ENCODE measurements at places on chromosomes 4 and X.
A peak's percentile ranks its signal among the peaks of the same experiment; 100 is the strongest.

DNA sequence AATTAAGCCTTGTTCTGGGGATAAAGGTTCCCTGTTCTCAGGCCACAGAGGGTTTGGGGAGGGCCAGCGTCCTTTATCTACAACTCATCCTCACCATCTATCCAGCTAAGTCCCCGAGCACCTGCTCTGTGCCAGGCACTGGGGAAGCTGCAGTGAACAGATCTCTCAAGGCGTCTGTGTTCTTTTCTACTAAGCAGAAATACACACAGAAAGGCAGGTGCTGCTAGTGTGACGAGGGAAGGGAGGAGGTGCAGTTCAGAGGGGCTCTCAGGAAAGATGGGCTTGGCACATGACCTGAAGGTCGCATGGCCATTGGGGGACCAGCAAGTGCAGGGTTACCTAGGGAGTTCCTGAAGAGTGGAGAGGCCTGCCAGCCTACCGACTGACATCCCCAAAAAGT is 352.2 kb downstream of the NR3C2 start:
- no peak for DNase-seq

- no peak for DNase-seq
Measured at GRCh38 chrX:8403988-8404387, 60.6 kb upstream of the VCX3B start.

DNA sequence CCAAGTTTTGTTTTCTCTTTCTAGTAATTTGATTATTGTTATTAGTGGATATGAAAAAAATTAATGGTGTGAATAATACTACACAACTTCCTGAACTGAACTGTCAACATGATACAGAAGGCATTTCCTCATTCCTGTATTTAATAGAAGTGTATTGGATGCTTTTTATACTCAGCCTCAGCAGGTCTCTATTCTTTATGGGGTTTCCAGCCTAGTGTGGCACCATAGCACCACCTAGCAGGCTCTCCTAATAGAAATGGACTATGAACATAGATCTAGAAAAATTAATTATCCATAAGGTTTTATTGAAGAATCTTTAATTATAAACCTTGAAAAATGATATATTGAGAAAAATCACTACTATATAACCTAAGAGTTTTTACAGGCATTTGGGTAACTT is 52.4 kb downstream of the GLRB start:
- DNase-seq, result peak; percentile 2

DNA sequence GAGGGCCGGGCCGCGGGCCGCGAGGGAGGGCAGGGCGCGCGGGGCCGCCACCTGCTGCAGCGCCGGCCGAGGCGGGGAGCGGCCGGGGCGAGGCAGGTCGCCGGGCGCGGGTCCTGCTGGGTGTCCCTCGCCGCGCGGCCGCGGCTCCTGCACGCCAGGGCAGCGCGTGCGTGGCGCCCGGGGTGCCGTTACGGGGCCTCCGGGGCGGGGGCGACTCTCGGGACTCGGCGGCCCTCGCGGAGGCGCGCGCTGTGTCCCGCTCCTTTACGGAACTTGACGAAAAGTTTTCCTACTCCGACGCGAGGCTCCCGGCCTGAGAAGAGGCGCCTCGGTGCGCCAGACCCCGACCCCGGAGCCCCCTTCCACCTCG is 329 bp downstream of the TBC1D14 start:
- no peak for DNase-seq

DNA sequence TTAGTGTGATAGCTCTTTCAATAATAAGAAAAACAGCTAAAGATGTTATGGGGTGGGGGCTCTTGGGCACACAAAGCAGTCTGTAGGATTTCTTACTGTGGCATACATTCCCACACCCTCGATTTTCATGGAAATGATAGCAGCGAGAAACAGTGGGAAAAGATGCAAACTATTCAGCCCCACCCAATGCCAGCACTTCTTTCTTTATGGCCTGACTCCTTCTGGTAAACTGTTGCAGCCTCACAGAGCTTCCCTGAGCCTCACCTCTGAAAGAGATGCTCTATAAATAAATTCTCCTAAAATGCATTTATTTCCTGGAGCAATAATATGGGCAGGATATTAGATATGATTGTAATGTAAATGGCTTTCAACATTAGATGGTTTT is 910 bp downstream of the ANK2 start:
- DNase-seq, result no peak

DNA sequence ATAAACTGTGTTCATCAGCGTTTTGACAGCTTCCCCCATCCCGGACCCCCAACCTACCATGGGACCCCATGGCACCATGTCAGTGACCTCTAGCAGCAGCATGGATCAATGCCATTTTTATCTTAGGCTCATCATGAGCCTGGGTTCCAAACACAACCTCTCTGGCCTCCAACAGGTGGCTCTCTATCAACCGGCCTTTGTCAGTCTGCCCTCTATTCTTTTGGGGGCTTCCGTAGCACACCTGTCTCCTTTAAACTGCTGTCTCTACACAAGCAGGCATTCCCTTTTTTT is 721 bp upstream of the TMEM150C start:
- no peak for DNase-seq

DNA sequence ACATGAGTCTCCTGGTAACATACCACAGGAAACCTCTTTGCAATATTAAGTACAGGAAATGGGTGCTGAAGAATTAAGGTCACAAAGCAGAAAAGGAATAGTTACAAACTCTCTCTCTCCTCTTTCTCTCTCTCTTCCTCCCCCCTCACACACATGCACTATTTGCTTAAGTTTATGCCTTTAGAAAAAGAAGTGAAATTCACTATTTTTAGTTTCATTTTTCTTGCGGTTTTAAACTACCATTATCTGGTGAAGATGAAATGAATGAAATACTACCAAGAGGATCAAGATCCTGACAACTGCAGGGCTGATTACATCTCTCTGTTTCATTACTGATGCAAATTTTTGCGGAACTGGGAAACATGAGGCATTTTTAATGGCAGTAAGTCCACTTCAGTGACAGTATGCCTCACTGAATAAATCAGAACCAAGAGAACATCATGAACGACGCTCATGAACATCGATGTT is 64.3 kb upstream of the FTHL17 start:
- no peak for DNase-seq

DNA sequence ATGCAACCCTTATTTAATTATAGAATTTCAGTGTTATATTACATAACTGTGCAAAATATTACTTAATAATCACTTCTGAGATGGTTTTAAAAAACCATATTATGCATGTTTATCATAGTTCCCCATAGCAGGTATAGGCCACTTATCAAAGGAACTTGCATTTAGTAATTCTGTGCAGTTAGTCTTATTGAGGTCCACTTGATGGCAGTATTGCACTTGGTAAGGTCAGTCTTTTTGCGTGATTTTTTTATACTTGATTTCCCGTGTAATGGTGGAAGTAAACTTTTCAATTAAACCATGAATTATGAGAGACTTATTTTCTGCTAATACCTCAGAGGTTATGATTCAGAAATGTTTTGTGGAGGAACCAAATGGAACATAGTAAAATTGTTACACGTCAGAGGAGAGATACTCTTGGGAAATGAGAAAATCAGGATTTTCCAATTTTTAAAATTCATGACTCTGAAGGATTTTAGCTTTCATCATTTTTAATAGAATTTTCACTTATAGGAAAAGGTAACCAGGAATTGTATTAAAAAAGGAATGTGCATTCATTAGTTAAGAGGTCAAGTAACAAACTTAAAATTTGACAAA is 230.0 kb downstream of the CCSER1 start:
- DNase-seq, result peak; percentile 17
